ENCODE measurements at places on chromosomes 4 and X.
A peak's percentile ranks its signal among the peaks of the same experiment; 100 is the strongest.

DNA sequence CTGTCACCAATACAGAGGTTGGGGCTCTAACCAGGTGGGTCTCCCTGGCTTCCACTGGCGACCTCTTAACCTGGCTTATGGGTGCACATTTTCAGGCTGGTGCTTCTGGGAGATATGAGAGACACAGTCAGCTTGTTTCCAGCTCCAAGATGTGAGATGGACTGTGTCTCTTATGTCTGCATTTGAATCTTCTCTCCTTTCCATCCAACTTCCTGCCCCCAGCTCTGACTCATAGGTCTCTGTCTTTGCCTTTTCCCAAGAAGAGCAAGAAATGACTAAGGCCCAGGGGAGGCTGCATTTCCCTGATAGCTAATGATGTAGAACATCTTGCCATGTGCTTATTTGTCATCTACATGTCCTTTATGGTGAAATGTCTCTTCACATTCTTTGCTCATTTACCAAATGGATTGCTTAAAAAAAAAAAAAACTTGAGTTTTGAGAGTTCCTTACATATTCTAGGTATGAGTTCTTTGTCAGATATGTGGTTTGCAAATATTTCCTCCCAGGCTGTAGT is 3.2 kb upstream of the UXT start:
- DNase-seq = no peak

- no peak for DNase-seq
These were observed 54.8 kb upstream of the SORCS2 start for GRCh38 chr4:7137326-7138200.

- no peak for DNase-seq
These were observed 832.7 kb upstream of the INTU start for GRCh38 chr4:126799971-126800574.

DNA sequence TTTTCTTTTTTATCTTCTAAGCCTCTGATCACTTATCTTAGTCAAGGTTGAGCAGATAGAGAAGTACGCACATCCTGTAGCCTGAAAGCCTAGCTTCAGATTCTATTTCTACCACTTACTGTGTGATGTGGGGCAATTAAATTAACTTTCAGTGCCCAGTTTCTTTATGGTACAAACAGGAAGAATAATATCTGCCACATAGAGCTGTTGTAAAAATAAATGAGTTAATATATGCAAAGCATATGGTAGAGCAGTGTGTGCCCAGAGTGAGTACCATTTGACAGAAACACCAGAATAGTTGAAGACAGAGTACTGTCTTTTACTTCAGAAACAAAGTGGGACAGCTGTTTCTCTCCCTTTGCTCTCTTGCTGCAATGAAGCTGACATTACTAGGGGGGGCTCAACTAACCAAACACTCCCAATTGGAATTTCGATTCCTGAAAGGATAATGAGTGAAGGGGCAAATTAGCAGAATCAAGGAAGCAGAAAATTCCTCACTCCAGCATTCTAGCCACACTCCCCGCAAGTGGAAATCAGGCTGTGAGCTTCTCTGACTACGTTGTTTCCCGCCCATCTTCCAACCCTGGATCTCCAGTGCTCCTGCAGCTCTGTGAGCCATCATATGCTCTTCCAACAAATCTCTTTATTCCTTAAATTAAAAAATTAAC is 80.4 kb downstream of the MAPK10 start:
- no peak for DNase-seq

DNA sequence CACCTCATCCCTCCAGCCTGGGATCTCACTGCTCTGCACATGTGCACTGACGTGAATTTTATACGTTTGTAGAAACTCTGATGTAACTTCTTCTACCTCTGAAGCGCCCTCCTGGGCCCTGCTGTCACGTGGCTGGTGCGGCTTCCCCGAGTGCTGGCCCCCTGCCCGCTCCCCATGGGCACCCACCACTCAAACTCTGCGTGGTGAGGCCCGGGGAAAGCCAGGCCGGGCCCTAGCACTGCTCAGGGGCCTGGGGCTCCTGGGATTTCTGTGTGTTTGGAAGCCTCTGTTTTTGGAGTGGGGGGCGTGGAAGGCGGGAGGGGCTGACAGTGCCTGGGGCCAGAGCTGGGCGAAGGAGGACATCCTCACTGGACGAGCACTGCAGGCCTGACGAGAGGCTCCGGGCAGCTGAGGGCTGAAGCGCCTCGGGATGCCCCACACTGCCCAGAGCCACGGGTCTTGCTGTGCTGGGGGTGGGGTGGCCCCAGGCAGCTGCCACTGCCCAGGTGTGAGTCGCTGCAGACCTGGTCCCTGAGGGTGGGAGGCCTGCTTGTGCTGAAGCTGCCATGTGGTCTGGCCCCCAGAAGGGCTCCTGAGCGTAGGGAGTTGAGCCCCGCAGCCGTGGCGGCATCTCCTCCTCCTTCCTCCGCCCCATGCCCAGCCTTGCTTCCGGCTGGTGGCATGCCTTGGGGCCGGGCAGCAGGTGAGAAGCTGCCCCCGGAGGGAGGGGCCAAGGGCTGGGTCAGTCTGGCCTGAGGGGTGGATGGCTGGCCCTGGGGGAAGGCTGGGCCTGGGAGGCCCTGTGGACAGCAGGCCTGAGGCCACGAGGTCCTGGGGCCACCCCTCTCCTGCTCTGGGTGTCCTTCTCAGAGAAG is 7.7 kb downstream of the NAT8L start:
- DNase-seq = no peak

GRCh38 chr4:766152-766515 is 59.8 kb downstream of the CPLX1 start:
- no peak for DNase-seq

DNA sequence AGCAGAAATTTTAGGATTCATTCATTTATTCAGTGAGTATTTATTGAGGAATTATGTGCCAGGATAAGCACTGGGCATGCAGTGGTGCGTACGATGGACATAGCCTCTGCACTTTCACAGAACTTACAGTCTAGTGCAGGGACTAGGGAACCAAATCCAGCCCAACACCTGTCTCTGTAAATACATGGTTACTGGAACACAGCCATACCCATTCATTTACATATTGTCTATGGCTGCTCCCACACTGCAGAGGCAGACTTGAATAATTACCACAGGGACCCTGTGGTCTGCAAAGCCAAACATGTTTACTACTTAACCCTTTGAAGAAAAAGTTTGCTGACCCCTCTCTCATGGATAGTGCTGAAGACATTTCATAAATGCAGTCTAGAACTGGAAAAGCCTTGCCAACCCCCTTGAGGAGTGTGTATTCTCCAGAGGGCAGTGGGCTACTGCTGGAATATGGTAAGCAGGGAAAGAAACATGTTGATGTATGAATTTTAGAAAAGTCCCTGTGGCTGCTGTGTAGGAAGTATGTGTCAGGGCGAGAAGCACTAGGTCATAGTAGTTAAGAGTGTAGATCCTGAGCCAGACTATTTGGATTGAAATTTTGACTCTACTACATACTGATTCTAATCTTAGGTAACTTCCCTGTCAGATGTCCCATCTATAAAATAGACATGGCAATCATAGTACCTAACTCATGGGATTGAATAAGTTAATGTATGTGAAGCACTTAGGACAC is 75.5 kb downstream of the GALNT7 start:
- DNase-seq = no peak

DNA sequence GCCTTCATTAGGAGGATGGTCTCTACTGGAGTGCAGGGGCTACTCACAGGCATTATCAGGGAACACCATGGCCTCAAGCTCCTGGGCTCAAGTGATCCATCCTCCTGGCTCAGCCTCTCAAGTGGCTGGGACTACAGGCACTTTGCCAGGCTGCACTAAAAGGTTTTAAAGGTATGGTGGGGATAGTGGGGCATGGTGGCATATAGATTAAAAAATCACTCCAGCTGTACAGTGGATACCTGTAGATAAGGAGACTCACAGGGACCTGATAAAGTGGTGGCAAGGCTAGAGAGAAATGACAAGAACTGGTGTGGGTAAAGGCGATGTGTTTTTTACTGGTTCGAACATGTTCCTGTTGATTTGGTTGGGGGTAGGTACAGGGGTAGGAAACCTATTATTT is 5.9 kb downstream of the ZAR1 start:
- DNase-seq = no peak

DNA sequence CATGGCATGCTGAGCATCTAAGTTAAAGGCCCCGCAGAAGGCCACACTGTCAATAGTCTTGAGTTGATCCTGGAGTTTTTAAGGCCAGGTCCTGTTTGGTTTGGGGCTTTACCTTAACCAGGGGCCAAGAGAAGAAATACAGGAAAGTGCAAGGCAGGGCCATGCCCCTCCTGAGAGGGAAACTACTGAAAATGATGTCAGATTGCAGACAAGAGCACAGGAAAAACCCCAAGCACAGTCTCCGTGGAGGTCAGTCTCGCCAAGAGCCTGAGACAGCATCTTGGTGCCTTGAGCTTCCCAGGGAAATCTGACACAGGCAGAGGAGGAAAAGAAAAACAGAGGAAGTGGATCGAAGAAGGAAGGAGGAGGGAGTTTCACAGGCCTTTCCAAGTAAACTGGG is 32.2 kb upstream of the GATB start:
- no peak for DNase-seq

DNA sequence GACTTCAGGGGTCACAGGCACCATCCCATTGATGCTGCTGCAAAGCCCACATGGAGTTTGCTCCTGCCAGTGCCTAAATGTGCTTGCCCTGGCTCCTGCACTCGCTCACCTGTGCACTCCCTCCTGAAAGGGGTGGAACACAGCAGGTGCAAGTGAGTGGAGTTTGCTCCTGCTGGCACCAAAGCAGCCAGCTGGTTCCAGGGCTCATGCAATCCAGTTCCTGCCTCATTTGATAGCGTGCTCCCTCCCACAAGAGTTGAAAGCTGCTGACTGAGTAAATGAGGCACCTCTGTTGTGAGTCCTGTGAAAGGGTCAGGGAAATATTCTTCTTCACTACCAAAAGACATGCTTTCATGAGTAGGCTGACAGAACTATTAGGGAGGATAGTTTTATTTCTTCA is 30.5 kb downstream of the CXCL8 start:
- DNase-seq = peak; percentile 76

DNA sequence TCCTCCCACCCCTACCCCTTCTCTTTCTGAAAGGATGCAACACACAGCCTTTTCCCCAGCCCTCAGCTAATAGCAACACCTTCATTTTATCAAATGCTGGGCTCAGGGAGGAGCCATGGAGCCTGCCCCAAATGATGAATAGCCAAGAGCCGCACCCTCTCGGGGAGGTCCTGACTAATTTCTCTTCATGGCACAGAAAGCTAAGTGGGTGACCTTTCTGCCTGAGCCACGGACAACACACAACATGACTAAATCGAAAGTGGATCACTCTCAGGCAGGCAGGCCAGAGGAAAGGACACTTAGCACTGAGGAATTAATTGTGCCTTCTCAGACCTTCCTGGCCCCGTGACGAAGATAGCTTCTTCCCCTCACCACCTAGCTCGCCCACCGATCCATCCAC is 165.1 kb upstream of the RAI2 start:
- DNase-seq = no peak

- DNase-seq = no peak
These were observed 1392.7 kb upstream of the IGFBP7 start for GRCh38 chr4:58502839-58503238.

DNA sequence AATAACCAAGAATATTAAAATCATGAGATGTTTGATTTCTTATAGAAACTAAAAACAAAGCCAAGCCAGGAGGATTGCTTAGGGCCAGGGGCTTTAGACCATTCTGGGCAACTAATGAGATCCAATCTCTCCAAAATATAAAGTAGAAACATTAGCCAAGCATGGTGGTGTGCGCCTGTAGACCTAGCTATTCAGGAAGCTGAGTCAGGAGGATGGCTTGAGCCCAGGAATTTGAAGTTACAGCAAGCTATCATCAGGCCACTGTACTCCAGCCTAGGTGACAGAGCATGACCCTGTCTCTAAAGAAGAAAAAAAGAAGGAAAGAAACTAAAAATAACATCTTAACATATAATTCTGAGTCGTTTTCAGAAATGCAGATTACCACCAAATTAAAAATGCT is 96.7 kb downstream of the NAF1 start:
- no peak for DNase-seq

DNA sequence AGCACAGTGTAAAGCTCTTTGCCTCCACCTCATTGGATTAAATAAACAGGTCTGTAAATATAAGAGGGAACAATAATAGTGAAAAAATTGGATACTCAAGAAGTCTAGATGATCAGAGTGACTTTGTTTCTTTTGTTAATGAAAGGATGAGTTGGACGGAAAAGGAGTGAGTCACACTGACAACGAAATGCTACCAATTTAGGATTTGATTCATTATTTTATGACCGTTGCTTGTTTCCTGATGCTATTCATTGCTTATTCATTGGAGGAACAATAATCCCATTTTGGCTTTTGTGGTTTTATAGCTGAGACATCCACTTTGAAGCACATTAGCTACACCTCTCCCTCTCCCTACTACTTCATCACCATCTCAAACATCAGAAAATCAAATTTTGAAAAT is 74.4 kb upstream of the DYNLT3 start:
- no peak for DNase-seq

- DNase-seq = no peak
These were observed 1632.9 kb upstream of the TENM3 start for GRCh38 chr4:180610324-180610723.

DNA sequence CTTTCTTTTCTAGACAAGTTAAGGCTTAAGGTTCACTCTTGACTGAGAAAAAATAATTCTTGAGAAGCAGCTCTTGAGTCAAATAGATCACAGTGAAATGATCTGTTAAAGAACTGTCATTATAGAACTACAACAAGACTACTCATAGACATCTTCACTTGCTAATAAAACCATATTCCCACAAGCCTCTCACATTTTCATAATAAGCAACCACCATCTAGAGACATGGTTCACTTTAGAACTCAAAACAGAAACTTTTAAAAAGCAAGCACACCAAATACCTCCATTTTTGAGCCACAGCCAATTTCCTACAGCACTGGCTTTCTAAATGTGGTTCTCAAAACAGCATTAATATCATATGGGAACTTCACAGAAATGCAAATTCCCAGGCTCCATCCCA is 309.5 kb downstream of the TMA16 start:
- no peak for DNase-seq

Measured in large intestine (tissue), 12 donors.